Ovary (tissue), 10 donors: ENCODE measurements at places on chromosomes 11 and 22. TPM values are rescaled to one million over a fixed set of nuclear protein-coding genes. Genes with fewer than 3 reads are reported as not detected.
A peak's percentile ranks its signal among the peaks of the same experiment; 100 is the strongest.

DNA sequence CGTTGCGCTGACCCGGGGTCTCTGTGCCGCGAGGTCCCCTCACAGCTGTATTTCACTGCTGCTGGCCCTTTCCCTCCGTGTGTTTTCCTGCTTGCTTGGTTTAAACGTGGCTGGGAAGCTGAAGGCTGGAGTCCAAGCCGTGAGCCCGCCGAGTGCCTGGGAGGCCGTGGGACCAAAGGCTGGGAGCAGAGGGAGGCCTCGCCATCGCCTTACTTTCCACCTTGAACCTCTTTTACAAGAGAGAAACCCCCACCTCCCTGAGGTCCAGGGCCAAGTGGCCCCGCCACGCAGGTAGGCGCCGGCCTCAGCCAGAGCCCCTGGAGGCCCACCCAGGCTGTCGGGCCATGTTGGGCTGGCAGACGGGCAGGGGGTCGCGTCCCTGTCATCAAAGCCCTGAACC is 411.6 kb downstream of the TBC1D22A start:
- DNase-seq: peak; percentile 16

Gene C11orf65
- total RNA-seq: 1.2 TPM

GRCh38 chr11:93370260-93370659 is 39.7 kb downstream of the DEUP1 start:
- DNase-seq: no peak

GRCh38 chr22:37146507-37147180 is 3.1 kb downstream of the IL2RB start:
- no peak for DNase-seq

GRCh38 chr11:203945-204586 is 3.1 kb downstream of the BET1L start:
- DNase-seq: peak; percentile 13

Gene UPK2
- not detected for total RNA-seq

Gene NFAM1
- 0.36 TPM for total RNA-seq

Gene MS4A7
- total RNA-seq: 10.7 TPM
